ENCODE measurements at places on chromosomes 16 and 17.

GRCh38 chr16:57601801-57602478, 26.5 kb upstream of the ADGRG1 start:
- no peak for DNase-seq

DNA sequence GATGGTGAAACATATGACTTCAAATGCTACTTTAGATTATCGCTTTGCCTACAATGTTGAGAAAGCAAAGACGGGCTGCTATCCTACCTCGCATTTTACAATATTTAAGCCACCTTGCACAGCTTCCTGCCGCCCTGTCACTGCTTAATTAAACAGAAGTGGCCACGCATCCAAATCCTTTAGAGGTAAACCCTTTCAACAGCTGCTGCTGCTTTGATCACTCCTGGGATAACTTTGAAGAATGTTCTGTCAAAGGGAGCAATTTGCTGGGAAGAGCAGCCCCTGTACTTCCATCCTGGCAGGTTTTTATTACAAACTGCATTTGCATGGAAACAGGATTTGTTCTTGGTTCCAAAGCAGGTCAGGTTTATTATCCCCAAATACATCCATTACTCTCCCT, 24.2 kb upstream of the SSTR2 start:
- DNase-seq, result no peak

- DNase-seq, result peak; percentile 43
Measured at GRCh38 chr16:30623536-30624283, 13.5 kb upstream of the ZNF689 start.

DNA sequence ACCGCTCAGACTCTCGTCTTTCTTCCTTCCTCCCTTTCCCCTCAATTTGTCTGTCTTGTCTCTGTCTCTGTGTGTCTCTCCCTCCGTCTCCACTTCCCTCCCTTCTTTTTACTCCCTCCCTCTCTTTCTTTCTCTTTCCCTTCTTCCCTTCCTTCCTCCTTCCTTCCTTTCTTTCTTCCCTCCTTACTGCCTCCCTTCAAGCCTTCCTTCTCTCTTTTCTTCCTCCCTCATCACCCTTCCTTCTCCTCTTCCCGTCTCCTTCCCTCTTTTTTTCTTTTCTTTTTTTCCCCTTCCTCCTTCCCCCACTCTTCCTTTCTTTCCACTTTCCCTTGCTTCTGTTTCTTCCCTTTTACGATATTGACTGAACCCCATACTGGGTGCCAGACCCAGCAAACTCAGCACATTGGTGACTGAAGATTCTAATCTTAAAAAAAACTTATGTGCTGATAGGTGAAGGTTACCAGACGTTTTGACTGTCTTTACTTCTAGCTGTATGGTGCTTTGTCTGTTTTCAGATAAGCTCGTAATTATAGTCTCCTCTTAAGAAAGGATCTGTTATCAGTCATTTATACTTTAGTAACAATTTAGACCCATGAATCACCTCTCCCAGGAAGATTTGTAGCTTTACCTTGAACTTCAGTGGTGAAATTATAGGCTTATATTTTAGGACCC, 481 bp upstream of the BRD7 start:
- no peak for DNase-seq

DNA sequence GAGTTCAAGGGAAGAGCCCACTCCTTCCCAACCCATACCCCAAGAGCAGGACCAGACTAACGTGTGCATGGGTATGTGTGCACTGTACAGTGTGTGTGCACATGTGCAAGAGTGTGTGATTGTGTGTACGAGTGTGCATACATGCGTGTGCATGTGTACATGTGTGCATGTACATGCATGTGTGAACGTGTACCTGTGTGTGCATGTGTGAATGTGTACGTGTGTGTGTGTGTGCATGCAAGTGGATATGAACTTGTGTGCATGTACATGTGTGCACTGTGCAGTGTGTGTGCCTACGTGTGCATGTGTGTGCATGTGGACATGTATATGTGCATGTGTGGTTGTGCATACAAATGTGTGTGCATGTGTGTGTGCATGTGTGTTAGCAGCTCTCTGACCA, 223.1 kb downstream of the RBFOX3 start:
- no peak for DNase-seq

DNA sequence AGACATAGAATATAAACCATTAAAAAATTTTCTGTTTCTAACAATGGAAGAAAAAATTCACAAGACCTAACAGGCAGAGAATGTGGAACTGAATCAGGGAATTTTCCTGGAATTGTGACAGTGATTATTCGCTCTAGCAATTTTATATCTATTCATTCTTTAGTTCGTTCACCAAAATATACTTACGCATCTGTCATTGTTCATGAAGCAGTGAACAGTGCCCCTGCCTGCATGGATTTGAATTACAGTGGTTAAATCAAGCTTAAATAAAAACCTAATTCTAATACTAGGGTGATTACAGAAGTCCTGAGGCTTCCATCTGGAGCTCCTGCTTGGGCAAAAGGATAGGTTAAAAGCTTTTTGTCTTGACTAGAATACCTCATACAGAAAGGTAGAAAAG, 48.6 kb downstream of the ABCA8 start:
- peak; percentile 46 for DNase-seq

DNA sequence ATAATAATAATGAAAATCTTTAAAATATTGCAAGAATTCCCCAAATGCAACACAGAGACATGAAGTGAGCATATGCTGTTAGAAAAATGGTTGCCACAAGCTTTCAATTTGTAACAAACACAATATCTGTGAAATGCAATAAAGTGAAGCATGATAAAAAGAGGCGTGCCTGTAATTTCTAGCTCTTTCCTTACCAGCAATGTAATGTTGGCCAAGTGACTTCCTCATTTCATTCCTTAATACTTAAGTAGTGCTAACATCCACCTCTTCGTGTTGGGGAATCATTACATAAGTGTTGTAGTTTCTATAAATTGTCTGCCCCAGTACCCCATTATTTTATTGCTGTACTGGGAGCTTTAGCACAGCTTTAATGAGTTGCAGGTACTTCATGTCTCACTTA, 1192.0 kb upstream of the CDH8 start:
- no peak for DNase-seq

DNA sequence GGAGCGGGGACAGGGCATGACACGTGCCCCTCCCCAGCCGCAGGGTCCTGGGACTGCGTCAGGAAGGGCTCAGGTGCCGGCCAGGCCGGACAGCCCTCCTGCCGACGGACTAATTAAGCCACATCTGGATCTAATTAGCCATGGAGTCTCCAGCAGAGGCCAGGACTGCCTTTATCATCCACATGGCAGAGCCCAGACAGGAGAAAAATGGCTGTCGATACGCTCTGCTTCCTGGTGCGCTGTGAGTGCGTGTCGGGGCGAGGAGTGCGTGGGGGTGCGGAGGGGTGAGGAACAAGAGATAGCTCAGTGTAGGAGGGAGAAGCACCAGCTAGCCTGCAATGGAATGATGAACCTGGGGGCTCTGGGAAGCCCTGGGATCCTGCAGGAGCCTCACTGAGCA, 218.8 kb downstream of the IRF8 start:
- DNase-seq, result peak; percentile 27

DNA sequence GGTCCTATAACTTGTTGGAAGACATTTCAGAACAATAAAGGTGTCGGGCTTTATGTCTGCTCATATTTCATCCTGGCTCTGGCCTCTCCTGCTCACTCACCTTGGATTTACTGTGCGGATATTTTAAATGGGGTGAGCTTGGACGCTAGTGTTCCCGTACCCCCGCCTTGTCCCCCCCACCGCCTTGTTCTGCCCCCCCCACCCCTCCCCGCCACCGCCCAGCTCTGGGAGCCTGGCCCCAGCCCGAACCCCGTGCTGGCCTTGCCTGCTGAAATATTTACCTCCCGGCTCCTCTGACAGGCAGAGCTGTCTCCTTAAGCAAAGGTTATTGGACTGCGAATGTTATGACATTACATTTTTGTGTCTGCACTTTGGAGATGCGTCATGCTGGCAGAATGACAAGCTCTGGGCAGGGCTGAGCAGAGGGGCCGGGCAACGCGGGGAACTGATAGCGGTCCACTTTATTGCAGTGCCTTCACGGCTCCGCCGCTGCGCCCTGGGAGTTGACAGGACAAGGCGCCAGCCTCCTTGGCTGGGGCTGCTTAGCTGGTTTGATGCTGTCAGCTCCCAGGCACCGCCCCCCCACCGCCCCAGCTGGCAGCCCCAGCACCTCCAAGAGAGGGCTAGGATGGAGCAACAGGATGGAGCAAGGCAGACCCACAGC, 222.5 kb upstream of the GSE1 start:
- DNase-seq, result peak; percentile 89

DNA sequence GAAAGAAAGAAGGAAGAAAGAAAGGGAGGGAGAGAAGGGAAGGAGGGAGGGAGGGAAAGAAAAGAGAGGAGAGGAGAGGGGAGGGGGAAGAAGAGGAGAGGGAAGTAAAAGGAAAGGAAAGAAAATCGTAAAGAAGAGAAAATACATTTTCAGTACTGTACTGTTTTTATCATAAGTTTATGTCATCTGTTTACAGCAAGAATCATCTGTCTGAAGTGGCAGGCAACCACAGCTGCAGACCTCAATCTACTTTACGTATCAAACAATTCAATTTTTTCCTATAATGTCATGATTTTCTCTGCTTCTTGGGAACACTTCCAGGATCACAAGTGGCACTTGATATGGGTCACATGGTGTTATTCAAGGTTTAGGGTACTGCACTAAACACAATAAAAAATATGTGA, 58.3 kb downstream of the USP32 start:
- no peak for DNase-seq

GRCh38 chr17:4514206-4514605, 15.5 kb downstream of the SPNS2 start:
- DNase-seq, result no peak

DNA sequence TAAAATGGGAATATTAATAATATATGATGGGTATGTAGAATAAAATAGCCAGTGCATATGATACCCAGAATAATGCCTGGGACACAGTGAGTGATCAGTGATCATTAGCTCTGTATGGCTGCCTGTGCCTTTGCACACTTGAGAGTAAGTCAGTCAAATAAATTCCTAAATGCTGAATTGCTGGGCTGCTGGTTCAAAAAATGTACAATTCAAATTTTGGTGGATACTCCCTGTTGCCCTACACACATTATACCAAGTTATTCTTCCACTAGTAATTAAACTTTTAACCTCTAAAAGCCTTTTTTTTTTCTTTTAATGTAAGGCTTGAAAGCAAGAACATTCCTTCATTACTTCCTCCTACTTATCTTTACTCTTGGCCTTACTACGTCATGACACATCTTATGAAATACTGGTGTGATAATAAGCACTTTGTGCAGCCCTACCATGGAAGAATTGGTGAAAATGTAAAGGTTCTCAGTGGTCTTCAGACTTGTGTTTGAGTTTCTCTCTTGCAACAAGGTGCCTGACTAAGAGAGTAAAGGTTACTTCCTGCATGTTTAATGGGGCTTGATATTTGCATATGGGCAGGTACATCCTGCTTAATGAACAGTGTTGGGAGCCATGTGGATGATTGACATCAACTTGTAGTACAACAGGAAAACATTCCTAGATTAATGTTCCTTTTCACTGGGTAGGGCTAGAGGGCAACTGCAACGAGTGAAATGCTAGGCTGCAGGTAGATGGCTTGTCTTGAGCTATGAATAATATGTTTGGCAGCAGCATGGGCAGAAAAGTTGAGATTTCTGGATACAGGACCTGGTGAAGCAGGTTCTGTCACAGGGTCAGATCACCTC, 84.3 kb downstream of the PRKCA start:
- DNase-seq, result no peak

- no peak for DNase-seq
Measured at GRCh38 chr16:74092336-74092735, 204.3 kb upstream of the PSMD7 start.

- peak; percentile 39 for DNase-seq
Measured at GRCh38 chr17:38554430-38555350, 51.1 kb downstream of the SRCIN1 start.

DNA sequence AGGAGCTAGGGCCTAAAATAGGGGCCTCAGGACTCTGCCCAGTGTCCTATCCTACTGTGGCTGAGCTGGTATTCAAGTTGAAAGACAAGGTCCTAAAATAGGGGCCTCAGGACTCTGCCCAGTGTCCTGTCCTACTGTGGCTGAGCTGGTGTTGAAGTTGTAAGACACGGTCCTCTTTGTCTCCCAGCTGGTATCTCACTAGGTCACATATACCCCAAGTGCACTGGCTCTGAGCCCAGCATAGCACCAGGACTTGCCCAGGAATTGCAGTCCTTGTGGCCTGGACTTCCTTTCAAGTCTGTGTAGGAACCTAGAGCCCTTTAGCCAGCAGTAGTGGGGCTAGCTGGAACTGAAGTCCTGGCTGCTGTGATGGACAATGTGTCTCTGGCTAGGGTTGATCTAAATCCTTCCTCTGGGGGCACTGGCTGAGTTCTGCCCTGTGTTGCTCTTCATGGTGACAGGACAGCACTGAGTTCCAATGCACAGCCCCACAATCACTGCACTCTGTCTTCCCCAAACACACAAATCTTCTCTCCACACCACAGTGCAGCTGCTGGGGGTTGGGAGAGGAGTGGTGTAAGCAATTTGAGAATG, 260.5 kb downstream of the HAPSTR1 start:
- DNase-seq, result no peak

GRCh38 chr17:79685121-79685520, 45.6 kb upstream of the ENPP7 start:
- DNase-seq, result no peak

DNA sequence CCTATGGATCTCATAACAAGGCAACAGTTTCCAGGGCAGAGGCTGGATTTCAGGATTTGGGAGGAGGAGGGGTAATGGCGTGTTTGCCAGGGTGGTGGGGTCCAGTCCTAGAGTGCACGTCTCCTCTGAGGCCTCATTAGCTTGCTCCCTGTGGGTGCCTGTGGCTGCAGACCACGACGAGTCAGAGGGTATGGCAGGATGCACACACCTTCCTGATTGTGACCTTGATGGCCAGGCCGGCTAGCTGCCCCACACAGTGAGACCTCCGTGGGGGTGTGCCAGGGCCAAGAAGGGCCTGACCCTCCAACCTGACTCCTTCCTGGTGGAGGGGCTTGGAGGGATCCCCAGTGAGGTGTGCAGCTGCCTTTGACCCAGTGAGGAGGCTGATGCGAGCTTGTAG, 4.0 kb upstream of the SMTNL2 start:
- no peak for DNase-seq

GRCh38 chr16:2853531-2854073, 4.4 kb downstream of the PRSS22 start:
- no peak for DNase-seq

- no peak for DNase-seq
Measured at GRCh38 chr16:59849716-59850115, 1115.6 kb upstream of the GOT2 start.

- peak; percentile 42 for DNase-seq
Measured at GRCh38 chr17:45021607-45022287, 29.7 kb downstream of the DCAKD start.

DNA sequence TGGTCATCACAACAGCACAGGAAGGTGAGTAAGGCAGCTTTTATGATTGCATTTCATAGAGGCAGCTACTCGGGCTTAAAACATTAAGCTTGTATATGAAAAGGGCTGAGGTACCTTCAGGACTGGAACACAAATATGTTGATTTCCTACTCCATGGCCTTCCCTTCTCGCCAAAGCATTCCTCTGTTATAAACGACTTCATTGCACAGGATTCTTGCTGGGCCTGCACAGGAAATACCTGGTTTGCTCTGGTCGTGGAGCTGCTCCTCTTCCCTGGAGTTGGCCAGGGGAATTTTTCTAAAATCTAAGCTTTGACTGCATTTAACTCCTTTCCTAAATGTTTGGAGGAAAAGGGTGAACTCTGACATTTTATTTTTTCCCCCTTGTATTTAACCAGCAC, 49.0 kb downstream of the CHD9 start:
- DNase-seq, result no peak

- DNase-seq, result peak; percentile 39
Measured at GRCh38 chr17:12040478-12040877, 19.8 kb downstream of the MAP2K4 start.

GRCh38 chr16:12575288-12575687, 228.4 kb downstream of the CPPED1 start:
- DNase-seq, result no peak

- no peak for DNase-seq
Measured at GRCh38 chr16:83046664-83047063, 419.9 kb downstream of the CDH13 start.
